ENCODE measurements at places on chromosomes 13 and 19.

DNA sequence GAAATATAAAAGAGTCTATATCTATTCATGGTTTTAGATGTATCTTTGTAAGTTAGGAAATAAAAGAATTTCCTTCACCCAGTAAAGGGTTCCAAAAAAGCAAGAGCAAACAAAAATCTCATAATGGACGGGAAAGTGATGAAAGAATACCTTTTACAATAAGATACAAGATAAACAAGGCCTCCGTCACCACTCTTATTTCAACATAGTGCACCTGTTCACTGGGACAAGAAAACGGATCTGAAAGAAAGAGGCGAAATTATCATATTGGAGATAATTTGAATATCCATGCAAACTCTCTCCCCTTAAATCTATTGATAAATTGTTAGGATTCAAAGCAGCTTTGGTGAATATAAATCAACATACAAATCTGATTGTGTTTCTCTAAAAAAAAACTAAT lies 877 bp upstream of the NLRP11 start:
- DNase-seq: no peak

GRCh38 chr13:109666656-109667055 lies 119.7 kb downstream of the IRS2 start:
- no peak for DNase-seq

DNA sequence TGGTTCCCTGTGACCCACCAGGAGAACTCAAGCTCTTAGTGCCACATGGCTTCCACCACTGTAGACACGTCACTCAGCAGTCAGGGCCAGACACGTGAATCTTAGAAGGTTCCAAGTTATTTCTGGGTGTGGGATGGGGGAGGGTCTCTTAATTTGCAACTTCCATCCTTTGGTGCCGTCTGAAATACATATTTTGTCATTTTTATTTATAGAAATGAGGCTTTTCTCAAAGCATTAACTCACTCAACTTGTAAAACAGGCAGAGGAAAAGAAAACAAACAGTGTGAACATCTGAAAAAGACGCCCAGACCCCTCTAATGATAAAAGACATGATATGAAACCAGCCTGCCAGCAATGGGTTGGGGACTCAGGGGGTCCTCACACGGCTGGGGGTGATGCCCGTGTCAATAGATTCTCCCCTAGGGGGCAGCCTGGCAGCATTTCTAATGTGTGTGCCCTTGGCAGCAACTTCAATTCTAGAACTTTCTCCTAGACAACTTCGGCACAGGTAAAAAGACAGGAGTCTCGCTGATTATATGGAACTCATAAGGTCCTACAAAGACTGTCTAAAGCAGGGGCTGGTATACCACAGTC lies 15.4 kb downstream of the PIP5K1C start:
- no peak for DNase-seq

DNA sequence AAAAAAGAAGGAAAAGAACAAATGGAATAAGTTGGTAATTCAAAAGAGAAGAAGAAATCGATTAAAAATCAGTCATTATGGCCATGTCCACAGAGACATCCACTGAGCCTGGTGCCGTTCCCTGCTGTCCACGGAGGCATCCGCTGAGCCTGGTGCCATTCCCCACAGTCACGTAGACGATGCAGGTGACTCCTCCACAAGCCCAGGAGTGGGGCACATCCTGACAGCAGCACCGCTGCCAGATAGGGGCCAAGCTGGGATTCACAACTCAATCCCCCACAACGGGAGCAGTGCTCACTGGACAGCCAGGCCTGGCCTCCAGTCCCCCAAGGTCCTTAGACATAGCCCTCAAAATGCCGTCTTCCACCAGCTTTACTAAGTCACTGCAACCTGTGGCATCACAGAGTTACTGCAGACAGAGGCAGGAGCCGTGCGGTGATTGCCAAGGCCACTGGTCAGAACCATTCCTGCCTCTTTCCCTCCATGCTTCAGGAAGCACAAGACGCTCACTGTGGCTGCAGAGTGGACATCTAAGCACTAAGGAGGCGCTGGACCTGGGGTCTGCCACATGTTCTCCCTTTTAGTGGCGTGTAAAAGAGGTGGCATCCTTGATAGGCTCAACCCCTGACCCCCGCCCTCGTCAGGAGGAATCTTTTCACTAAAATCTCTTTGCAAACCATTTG lies 131.5 kb upstream of the SPACA7 start:
- DNase-seq: no peak

- no peak for DNase-seq
Observed at GRCh38 chr19:4319067-4319718, 14.8 kb downstream of the FSD1 start.

DNA sequence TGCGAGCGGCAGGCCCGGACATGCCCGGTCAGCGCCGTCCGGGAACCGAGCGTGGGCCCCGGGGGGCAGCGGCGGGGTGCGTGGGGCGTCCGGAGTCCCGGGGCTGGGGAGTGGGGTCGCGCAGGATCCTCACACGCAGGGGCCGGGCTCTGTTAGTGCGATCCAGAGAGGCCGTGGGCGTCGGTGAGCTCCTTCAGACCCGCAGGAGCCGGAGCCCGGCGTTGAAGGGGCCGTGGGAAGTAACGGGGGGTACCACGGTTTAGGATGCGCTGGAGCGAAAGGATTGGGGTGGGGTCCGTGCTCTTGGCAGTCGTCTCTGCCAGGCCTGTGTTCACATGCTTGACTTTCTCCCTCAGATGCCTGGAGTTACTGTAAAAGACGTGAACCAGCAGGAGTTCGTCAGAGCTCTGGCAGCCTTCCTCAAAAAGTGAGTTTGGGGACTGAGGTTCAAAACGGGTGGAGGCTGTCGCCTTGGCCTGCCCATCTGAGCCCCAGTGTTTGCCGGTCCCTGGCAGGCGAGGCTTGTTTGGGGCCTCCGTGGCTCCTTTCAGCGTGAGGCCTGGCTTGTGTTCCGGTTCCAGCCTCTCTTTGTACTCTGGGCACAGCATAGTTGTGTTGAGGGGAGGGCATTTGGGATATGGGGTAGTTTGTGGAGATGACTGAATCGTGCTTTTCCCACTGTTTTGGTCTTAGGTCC lies 512 bp downstream of the RPS19 start:
- DNase-seq: no peak

GRCh38 chr13:37448153-37448552 lies 150.4 kb downstream of the POSTN start:
- no peak for DNase-seq

DNA sequence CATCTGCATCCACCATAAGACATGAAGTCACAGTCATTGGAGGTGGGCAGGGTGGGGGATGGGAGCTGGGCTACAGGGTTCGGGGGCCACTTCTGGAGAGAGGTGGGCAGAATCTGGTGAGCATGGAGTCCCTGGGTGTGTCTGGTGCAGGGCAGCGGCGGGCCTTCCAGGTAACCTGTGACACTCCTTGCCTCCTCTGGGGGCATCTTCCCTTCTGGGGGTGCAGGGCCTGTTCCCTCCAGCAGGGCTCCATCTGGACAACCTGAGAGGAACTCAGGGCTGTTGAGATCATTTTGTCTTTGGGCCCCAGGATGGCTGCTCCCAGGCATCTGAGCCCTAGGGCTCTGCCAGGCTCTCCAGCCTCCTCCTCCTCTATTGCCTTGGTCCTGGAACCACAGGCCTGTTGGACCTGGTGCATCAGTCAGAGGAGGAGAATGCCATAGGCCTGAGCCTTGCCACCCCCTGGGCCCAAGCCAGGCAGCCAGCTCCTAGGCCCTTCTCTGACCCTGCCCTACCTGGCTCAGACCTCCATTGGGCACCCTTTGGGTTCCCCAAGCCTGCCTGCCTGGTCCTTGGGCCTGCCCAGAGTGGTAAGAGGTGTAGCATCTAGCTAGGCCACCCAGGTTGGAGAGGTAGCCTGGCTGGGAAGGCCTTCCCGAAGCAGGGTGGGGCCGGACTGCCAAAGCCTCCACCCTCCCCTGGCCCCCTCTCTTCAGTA lies 13.4 kb downstream of the LYL1 start:
- no peak for DNase-seq

GRCh38 chr13:111912991-111913760 lies 153.8 kb upstream of the SOX1 start:
- DNase-seq: no peak

DNA sequence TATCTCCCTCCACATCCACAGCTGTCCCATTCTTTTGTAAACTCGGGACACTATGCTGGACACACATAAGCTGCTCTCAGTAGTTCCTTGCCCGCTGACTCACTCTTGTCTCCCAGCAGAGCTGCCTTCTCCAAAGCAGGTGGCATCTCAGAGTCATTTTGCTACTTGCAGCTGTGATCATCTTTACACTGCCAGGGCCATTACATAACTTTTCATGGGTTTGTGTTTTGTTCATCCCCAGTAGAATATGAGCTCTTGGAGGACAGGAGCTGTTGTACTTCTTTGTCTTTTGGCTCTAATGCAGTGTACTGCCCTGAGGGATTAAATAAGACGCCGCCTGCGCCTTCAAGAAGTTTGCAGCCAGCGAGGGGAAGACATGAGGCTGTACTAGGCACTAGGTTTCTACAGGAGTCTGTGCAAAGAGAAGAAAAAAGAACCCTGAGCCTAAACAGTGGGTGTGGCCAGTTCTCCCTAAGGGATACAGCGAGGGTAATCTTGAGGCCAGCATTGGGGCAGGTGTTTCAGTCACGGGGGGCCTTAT lies 40.8 kb upstream of the GPR183 start:
- no peak for DNase-seq

- no peak for DNase-seq
Observed at GRCh38 chr19:18118420-18119012, 20.9 kb downstream of the MAST3 start.

- DNase-seq: peak; percentile 18
Observed at GRCh38 chr19:45079063-45079910, at the start of gene GEMIN7. TSS of gene GEMIN7 (plus strand) at chr19:45079260. CDS start at chr19:45090115, 10,855 bp downstream.
